ENCODE measurements at places on chromosomes 5 and 9. TPM values are rescaled to one million over a fixed set of nuclear protein-coding genes. Genes with fewer than 3 reads are reported as not detected.

- no peak within 1 kb of the TSS for H3K27ac ChIP-seq
- no peaks in the 10 kb centered on the region for H3K36me3 ChIP-seq
- no peak for DNase-seq
- H3K4me3 ChIP-seq, result no peak within 1 kb of the TSS
- H3K4me1 ChIP-seq, result no peaks in the 10 kb centered on the region
Measured at GRCh38 chr9:35958104-35958837, at the start of gene OR2S2. Gene OR2S2 (minus strand): TSS chr9:35958154. CDS start chr9:35958098, 56 bp downstream.

- H3K27ac ChIP-seq, result no peak overlapping the region
- no peak for DNase-seq
- H3K4me3 ChIP-seq, result no peak overlapping the region
- no peaks in the 10 kb centered on the region for H3K4me1 ChIP-seq
- H3K36me3 ChIP-seq, result peaks cover 92% of the 10 kb centered on the region
Measured at GRCh38 chr9:124352616-124353015, 62.6 kb downstream of the PSMB7 start.

- no peaks in the 10 kb centered on the region for H3K36me3 ChIP-seq
- H3K27ac ChIP-seq, result no peak overlapping the region
- H3K4me3 ChIP-seq, result no peak overlapping the region
- no peak for DNase-seq
- H3K4me1 ChIP-seq, result no peaks in the 10 kb centered on the region
Measured at GRCh38 chr9:20358207-20358606, 264.1 kb downstream of the MLLT3 start.

- DNase-seq, result no peak
- no peaks in the 10 kb centered on the region for H3K4me1 ChIP-seq
- H3K36me3 ChIP-seq, result no peaks in the 10 kb centered on the region
- no peak overlapping the region for H3K4me3 ChIP-seq
Measured at GRCh38 chr5:51472472-51472871, 89.2 kb downstream of the ISL1 start.

DNA sequence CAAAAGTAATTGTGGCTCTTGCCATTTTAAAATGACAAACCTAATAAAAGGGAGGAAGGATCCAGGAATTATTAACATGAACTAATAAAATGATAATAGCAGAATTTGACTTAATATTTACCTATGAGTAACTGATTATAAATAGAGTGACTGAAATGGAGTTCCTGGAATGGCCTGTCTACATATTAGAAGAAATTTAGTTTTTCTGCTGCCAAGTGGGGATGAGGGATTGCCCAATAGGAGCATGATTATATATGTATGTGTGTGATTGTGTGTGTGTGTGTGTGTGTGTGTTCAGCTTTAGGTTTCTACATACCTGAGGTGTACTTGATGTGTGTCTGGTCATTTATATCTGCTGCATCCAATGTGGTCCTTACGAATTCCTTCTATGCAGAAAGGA, 36.6 kb upstream of the ITGA1 start:
- no peaks in the 10 kb centered on the region for H3K27me3 ChIP-seq
- no peaks in the 10 kb centered on the region for H3K36me3 ChIP-seq
- DNase-seq, result no peak
- no peaks in the 10 kb centered on the region for H3K4me1 ChIP-seq

DNA sequence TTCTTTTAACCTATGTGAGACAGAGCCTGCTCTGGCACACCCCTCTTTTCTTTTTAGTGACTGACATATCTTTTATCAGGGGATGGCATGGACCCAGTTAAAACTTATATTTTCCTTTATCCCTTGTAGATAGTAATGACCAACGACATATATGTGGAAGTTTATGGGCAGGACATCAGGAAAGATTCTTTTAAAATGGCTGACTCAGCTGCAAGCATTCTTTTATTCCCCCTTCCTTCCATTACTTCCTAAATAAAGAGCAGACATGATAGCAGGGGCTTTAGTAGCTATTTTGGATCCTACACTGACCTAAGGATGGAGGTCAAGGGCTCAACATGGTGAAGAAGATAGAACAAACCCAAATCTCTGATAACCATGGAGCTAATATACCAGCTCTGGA, 25.0 kb upstream of the VPS13A start:
- no peaks in the 10 kb centered on the region for H3K4me1 ChIP-seq
- no peak for DNase-seq
- no peak overlapping the region for H3K4me3 ChIP-seq
- no peaks in the 10 kb centered on the region for H3K27me3 ChIP-seq

DNA sequence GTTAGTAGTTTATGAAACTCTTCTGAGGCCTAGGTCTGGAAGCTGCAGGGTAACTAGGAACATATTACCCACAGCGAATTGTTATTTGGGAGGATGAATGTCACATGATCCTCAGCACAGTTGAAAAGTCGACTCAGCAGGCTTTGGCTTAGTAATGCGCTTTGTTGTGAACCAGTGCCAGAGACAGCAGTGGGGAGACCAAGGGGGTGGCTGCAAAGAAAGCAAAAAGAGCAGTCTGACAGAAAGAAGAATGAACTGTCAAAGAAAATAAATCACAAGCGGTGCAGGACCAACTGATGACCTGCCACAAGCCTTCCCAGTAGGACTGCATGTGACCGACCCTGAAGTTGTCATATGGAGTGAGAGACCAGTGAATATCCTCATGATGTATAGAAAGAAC, 170.0 kb downstream of the CCDC171 start:
- no peak for DNase-seq
- H3K27me3 ChIP-seq, result no peaks in the 10 kb centered on the region
- no peak overlapping the region for H3K4me3 ChIP-seq
- H3K36me3 ChIP-seq, result no peaks in the 10 kb centered on the region

GRCh38 chr5:153641183-153641688, 150.8 kb downstream of the GRIA1 start:
- no peak overlapping the region for H3K4me3 ChIP-seq
- no peaks in the 10 kb centered on the region for H3K36me3 ChIP-seq
- H3K27ac ChIP-seq, result no peak overlapping the region

The SMIM33 gene
- not detected for total RNA-seq

The ZNF462 gene
- total RNA-seq, result not detected

The FPGS gene
- 137 TPM for total RNA-seq
